ENCODE measurements at places on chromosomes 6 and 20.
A peak's percentile ranks its signal among the peaks of the same experiment; 100 is the strongest.

DNA sequence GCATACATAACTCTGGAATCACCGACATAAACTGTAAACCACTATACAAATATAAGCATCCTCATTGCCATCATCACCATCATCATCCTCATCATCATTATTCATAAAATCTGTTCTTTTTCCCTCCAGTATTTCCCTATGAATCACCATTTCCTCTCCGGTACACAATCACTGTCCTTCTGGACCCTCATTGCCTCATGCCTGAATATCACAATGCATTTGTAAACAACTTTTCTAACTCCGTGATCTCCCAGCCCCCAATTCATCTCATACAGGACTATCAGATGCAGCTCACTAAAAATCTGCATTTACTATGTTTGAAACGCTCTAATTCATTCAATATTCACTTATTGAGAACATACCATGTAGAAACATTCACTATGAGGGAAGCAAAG lies 339.7 kb downstream of the TBC1D32 start:
- no peak for DNase-seq

DNA sequence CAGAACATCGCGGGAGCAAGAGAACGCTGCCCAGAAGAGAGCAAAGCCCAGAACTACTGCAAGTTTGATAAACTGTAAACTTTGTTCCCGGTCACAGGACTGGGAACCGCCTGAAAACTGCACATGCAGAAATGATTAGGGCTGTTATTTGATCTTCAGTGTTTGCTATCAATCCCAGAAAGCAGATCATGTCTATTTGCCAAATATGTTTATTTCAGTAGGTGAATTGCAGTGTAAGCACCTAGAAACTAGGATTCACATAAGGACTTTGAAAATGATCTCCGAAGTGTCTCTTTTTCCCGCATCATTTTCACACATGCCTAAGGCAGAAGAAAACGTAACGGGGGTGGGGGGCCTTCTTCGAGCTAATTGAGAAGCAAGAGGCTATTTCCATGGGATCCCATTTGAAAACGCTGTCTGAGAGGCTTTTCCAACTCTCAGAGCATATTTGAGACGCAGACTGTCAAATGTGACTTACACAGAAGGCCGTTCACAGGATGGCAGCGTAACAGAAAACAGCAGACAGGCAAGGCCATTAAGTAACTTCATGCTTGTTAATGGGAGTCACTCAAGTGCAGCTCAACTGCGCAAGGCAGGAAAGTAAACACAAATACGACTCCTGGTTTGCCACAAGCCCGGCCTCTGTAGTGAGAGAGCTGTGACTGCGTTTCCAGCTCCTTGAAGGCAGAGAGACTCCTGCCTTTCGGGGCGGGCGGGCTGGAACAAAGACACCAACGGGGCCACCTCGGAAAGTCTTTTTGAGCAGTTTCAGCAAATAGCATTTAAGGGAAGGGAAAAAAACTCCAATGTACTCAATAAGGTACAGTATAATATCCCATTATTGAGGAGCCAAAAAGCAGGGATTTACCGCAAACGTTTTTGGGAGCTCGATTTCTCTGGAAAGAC lies 144.7 kb upstream of the ZNF217 start:
- DNase-seq, result peak; percentile 50

DNA sequence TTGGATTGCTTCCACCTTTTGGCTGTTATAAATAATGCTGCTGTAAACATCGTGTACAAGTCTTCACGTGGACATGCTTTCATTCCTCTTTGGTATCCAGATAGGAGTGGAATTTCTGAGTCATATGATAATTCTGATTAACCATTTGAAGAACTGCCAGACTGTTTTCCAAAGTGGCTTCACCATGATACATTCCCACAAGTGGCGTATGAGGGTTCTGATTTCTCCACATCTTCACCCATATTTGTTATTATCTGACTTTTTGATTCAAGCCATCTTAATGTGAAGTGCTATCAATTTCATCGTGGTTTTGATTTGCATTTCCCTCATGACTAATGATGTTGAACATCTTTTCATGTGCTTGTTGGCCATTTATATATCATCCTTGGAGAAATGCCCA lies 2.9 kb upstream of the SNRPB start:
- DNase-seq, result no peak

DNA sequence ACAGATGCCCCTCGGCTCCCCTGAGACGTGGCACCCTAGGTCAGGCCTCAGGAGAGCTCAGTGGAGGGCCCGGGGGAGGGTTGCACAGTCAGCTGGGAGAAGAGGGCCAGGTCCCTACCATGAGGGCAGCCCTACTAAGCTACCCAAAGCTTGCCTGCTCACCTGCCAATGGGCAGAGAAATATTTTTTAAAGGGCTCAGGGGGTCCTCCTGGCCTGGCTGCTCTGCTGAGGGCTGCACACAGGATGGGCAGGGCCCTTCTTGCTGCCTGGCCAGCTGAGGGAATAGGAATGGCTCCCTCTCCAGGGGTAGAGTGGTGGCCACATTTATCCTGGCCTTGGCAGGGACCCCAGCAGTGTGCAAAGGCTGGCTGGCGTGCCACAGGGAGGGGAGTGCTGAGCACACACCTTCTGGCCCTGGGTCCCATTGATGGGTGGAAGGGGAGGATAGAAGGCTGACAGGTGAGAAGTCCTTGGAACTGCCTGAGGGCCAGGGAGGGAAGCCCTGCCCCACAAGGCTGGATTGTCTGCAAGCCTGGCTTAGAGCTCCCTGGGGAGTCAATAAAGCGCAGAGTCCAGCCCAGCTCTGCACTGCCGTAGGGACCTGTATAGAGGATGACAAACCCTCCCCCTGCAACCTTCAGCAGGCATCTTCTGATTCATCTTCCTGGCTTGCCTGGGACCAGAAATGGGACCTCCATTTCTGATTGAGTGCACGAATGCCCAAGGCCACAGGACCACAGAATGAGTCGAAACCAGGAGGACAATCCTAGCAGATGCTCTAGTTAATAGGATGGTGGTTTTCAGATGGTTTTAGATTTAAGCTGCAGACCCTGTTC lies 62.1 kb downstream of the NOL4L start:
- DNase-seq, result no peak
